Subcutaneous adipose tissue (tissue), 4 donors: ENCODE measurements at places on chromosomes 4 and X. TPM values are rescaled to one million over a fixed set of nuclear protein-coding genes. Genes with fewer than 3 reads are reported as not detected.

Gene CENPVL1
- not detected for total RNA-seq

Gene ZDHHC9
- 36.4 TPM for total RNA-seq

Gene PDE5A
- 17.3 TPM for total RNA-seq

Gene COL4A6
- 6.2 TPM for total RNA-seq

Gene TMPRSS11B
- not detected for total RNA-seq

Gene ZC4H2
- 9.3 TPM for total RNA-seq

Gene APELA
- not detected for total RNA-seq

Gene TEX11
- not detected for total RNA-seq

Gene ZDHHC15
- 1.4 TPM for total RNA-seq

Gene LANCL3
- total RNA-seq: under 0.01 TPM

Gene TLR3
- total RNA-seq: 4.6 TPM

Gene IL21
- not detected for total RNA-seq

Gene GPR173
- total RNA-seq: 0.33 TPM

Gene TXK
- 3.4 TPM for total RNA-seq

Gene CSAG3
- not detected for total RNA-seq

Gene ASB12
- total RNA-seq: not detected

Gene GAB1
- total RNA-seq: 26.7 TPM

Gene MORC4
- total RNA-seq: 16.8 TPM
